Kidney epithelial cell (primary cell): ENCODE measurements at places on chromosomes 13 and 19.

DNA sequence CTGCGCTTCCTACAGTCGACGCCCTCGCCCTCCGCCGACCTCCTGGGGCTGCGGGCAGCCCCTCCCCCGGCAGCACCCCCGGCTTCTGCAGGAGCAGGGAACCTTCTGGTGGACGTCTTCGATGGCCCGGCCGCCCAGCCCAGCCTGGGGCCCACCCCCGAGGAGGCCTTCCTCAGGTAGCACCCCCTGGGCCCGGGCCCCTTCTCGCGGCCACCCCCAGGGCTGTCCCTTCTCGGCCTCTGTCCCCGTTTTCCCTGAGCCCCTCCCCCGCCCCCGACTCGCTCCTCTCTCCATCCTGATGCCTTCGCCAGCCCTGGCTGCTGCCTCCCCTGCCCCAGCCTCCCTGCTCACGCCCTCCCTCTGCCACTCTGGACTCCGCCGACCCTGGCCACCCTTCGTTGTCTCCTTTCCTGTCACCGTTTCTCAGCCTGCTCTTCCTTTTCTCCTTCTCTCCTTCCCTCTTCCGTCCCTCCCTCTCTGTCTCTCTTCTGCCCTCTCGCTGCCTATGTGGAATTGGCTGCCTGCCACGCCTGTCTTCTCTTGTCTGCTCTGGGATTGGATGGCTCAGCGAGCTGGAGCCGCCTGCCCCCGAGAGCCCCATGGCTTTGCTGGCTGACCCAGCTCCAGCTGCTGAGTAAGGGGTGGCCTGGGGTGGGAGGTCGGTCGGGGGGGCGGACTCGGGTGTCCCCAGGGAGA is 11.0 kb downstream of the FUZ start:
- DNase-seq: peak; percentile 44

DNA sequence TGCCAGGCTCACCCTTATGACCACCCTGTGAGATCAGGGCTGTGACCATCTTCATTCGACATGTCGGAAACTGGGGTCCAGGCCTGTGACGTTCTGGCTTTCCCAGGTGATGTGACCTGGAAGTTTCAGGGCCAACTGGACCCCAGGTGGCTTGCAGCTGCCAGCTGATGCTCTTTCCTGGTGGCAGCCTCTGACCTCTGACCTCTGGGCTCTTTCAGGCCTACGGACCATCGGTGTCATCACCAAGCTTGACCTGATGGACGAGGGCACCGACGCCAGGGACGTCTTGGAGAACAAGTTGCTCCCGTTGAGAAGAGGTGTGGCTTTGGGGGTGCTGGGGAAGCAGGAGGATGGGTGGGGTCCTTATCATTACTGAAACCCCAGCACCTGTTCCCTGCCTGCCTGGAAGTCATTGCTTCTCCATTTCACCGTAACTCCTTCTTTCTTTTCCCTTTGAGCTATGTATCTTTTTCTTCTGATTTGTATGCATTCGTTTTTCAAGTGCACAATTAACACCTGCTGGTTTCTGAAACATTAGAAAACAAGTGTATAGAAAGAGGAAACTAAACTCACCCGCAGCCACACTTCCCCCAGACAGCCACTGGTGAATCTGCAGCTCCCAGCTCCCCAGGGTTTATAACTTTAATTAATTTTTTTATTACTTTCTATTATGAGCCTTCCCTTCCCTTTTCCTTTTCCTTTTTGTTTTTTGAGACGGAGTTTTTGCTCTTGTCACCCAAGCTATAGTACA is 58.9 kb downstream of the TMED1 start:
- no peak for DNase-seq

DNA sequence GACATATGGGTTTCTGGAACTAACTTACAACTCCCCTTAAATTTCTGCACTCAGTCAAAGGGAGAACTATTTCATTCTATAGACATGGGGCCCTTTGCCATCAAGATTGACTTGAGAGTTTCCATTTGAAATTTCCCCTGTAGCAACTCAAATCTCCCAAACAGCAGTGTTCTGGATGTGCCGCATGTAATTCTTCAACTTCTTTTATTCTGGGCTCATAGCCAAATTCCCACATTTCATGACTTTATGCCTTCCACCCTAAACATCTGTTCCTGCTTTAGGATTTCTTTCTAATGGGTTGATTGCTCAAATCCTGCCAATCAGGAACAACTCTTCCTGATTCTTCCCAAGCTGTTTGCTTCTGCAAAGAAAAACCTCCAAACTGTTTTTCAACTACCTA is 336.0 kb downstream of the TBC1D4 start:
- DNase-seq: no peak

GRCh38 chr13:51679616-51680015 is 95.4 kb downstream of the WDFY2 start:
- no peak for DNase-seq

DNA sequence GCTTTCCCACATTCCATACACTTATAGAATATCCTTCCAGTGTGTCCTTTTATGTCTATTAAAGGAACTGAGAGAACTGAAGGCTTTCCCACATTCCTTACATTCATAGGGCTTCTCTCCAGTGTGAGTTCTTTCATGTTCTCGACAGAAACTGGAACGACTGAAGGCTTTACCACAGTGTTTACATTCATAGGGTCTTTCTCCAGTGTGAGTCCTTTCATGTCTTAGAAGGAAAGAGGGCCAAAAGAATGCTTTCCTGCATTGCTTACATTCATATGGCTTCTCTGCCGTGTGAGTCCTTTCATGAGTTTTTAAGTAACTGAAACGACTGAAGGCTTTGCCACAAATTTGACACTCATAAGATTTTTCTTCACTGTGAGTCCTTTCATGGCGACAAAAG is 22.3 kb downstream of the ZNF44 start:
- no peak for DNase-seq

GRCh38 chr19:43454031-43454430 is 11.4 kb downstream of the LYPD3 start:
- DNase-seq: no peak

DNA sequence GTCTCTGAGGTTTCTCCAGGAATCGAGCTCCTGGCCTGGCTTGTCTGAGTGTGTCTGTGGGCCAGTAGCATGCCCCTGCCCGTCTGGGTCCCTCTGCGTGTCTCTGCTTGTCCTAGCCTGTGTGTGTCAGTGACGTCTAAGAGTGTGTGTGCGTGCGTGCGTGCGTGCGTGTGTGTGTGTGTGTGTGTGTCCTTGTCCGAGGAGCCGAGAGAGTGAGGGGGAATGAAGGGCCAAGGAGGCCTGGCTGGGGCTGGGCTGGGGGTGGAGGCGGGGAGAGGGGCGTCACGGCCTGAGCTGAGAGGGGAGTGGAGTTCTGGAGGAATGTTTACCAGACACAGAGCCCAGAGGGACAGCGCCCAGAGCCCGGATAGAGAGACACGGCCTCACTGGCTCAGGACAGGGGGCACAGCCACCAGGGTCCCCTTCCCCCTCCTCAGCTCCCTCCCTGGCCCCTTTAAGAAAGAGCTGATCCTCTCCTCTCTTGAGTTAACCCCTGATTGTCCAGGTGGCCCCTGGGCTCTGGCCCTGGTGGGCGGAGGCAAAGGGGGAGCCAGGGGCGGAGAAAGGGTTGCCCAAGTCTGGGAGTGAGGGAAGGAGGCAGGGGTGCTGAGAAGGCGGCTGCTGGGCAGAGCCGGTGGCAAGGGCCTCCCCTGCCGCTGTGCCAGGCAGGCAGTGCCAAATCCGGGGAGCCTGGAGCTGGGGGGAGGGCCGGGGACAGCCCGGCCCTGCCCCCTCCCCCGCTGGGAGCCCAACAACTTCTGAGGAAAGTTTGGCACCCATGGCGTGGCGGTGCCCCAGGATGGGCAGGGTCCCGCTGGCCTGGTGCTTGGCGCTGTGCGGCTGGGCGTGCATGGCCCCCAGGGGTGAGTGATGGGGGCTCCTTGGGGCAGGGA is at the start of gene AXL:
Gene AXL (plus strand): TSS at position 609 of the 893 bp plus-strand sequence. CDS start 170 bp downstream, at position 779.
- no peak for DNase-seq

GRCh38 chr19:3350014-3350663 is 16.2 kb upstream of the NFIC start:
- no peak for DNase-seq

DNA sequence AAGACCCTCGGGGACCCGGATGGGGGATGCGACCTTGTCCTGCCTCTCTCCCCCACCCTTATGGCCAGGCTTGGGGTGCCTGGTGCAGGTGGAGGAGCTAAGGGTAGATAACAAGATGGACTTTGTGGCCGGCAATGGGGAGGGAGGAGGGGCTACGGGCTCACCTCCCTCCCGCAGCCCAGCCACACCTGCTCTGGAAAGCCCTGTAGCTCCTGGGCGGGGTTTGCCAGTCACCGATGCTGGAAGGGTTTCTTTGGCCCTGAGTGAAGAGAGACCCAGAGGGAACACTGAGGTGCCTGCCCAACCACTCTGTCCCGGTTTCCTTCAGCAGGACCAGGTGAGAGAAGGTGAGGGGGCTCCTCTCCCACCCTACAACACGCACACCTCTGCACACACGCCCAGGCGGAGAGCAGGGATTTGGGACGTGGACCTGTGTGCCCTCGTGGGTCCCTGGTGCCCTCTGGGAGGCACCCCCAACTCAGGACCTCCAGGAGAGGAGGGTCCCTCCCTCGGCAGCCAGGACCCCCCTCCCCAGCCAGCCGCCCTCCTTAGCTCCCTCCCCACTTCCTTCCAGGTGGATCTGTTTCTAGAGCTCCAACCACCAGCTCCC is at the start of gene FUT2:
Gene FUT2 (plus strand): TSS at position 229 of the 610 bp plus-strand sequence. CDS start 6,986 bp downstream, outside the sequence.
- no peak for DNase-seq

DNA sequence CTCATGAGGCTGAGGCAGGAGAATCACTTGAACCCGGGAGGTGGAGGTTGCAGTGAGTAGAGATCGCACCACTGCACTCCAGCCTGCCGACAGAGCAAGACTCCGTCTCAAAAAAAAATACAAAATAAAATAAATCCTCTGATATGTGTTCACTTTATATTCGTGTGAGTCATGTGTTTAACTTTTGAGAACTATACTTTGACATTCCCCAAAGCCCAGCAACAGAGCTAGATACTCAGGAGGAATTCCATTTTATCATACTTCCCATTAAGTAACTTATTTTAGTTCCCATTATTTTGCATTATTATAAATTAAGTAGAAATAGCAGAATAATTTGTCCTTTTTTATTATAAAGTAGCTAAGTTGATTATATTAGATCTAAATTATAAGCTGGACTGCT is 3.3 kb upstream of the CHAMP1 start:
- no peak for DNase-seq

DNA sequence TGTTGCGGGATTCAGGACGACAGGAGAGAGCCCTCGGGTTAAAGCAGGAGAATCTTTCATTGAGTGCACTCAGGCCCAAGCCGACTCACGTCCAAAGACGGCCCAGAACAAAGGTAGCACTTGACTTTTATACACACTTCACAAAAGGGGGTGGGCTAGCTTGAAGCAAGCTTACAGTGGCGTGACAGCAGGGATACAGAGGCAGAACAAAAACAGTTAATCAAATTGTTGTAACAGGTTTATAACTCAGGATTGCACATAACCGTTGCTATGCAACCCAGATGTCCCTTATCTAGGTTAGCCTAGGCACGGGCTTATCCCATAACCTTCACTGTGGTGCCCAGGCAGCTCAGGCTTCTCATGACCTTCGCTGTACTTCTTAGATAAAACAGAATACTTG is 2.0 kb downstream of the MED25 start:
- no peak for DNase-seq

GRCh38 chr13:45615501-45616101 is at the start of gene ERICH6B:
Gene ERICH6B, minus strand, starts transcription at chr13:45615739. Its CDS starts 18,734 bp downstream, at chr13:45597005.
- no peak for DNase-seq

- no peak for DNase-seq
These were observed 930.5 kb upstream of the MIR17HG start for GRCh38 chr13:90416938-90417337.

DNA sequence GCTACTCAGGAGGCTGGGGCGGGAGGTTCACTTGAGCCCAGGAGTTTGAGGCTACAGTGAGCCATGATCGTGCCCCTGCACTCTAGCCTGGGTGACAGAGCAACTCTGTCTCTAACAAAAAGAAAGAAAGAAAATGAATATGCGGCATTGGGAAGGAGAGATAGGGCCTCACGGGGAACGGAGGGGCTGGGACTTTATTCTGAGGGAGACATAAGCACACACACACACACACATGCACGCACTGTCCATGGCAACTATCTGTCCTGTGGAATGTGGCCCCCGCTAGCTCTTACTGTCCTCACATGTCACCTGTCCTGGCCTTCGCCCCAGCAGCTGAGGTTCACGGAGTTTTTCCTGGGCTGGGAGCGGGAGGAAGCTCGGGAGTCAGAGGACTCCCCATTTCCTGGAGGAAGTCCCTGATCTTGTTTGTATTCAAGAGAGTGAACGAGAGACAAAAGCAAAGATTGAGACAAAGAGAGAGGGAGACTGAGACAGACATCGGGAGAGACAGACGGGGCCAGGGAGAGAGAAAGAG is 654 bp downstream of the STAP2 start:
- DNase-seq: no peak
